ENCODE measurements at places on chromosomes 11 and 22.

DNA sequence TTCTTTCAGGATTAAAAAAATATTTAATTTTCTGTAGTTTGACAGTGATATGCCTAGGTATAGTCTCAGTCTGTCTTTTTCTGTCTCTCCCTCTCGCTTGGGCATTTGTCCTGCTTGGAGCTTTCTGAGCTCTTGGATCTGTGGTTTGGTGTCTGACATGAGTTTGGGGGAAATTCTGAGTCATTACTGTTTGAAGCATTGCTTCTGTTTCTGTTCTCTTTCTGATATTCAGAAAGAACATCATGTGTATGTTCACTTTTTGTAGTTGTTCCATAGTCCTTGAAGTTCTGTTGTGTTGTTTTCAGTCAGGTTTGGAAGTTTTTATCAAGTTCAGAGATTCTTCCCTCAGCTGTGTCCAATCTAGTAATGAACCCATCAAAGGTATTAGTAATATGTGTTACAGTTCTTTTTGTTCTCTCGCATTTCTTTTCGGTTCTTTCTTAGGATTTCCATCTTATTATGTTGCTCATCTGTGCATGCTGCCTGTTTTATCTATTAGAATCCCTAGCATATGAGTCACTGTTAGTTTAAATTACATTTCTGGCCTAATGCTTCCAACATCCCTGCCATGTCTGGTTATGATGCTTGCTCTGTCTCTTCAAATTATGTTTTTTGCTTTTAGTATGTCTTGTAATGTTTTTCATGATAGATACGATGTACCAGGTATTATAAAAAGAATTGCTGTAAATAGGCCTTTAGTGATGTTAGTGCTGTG lies 48.4 kb downstream of the DDX10 start:
- DNase-seq, result no peak

DNA sequence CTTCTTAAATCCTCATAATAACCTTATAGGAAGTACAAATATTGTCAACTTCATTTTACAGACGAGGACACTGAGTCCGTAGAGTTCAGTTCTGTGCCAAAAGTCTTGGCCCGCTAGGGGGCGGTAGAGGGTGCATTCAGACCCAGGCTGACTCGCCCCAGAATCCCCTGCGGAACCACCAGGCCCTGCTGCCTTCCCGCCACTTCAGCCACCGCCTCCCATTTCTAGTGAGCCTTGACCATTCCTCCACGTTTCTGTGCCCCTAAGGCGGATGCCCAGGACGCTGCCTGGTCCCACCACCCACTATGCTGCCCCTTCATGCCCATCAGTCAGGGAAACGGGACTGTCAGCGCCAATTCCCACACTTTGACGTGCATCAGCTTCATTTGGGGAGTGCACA lies 19.1 kb downstream of the SYT13 start:
- DNase-seq, result no peak

DNA sequence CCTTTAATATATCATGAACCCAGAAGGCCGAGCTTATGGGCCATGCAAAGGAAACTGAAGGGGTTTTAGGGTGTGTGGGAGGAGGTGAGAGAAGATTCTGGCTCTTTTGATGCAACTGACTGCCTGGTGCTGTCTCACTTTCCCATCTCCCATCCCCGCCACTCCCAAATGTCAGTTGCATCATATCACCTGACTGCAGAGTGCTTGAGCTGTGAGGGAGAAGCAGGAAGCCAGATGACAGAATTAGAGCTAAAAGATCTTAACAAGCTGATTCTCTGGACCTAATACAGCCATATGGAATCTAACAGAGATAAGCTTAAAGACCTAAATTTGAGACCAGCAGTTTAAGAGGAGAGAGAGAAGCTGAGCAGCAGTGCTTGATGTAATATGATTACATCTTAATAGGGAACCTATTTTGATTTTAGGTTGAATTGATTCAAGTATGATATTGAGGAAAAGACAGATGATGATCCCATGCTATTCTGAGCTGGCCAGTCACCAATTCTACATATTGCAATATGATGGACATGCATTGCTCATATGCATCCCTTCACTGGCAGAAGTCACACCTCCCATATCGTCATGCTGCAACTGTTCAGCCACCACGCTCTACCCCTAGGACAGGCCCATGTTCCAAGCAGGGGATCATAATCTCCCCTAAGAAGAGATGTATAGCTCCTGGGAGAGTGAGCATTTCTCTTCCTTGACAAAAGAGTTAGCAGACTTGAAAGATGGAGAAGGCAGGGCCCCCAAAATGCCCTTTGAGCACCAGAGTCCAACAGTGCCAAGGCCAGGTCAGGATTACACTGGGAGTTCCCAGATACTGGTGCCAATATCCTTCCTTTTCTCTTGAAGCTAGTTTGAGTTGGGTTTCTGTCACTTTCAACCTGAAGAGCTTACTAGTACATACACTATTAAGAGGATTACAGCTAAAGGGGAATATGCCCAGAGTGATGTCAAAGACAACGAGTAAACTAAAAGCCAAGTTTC lies 44.9 kb downstream of the PLEKHA7 start:
- DNase-seq, result no peak

DNA sequence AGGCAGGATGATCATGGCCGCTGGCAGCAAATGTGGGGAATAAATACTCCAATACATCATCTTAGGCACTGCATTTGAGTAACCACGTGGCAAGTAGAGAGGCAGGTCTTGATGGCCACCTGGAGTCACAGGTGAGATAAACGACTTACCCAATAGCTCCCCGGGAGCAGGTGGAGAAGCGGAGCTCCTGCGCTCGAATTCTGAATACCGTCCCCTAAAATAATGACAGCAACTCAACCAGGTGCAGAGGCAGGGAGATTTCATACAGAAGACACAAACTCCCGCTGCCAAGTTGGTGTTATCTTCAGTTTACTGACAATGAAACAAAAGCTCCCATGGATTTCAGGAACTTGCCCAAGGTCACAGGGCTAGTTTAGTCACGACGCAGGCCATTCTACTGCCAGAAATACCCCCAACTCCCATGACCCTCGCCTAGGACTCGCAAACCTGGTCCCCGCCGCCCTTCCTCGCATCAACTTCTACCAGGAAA lies 437 bp downstream of the SLC43A3 start:
- DNase-seq, result no peak

- DNase-seq, result peak; percentile 50
Measured at GRCh38 chr11:12066799-12067508, 43.4 kb upstream of the MICAL2 start.

- no peak for DNase-seq
Measured at GRCh38 chr11:2888266-2888968, 2.8 kb upstream of the CDKN1C start.

DNA sequence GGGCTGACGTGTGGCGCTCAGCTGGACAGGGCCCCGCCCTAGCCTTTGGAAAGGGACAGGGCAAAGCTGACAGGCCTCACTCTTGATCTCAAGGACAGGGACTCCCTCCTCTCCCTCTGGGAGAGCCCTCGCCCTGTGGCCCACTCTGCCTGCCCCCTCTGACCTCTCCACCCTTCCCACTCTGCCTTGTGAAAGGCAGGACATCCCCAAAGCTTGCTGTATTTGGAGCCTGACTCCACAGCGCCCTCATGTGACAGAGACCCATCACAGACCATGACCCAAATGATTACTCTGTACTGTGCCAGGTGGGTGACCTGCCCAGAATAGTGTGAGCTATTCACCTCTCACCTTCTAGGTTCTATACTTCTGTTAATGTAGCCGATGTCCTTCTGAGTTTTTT lies 18.8 kb downstream of the P2RY2 start:
- DNase-seq, result no peak

GRCh38 chr11:20470348-20470747 lies 82.8 kb downstream of the PRMT3 start:
- no peak for DNase-seq

DNA sequence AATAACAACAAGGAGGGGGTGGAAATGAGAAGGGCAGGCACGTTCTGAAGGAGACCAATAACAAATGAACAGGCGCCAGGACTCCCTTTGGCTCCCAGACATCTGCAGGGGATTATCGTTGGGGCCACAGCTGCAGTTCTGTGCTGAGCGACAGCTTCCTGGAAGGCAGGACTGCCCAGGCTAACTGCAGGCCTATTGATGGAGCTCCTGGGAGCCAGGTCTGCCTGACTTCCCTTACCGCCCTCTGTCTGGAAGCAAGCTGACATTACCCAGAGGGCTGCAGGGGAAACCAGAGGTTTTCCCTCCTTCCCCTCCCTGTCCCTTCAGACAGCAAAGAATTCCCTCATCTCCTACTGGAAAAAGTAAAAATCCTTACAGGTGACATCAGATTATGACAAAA lies 5.0 kb downstream of the DRD2 start:
- DNase-seq, result no peak

- no peak for DNase-seq
Measured at GRCh38 chr11:35419830-35420333, 524 bp upstream of the SLC1A2 start.

- DNase-seq, result no peak
Measured at GRCh38 chr11:35049859-35050531, 89.0 kb upstream of the CD44 start.

DNA sequence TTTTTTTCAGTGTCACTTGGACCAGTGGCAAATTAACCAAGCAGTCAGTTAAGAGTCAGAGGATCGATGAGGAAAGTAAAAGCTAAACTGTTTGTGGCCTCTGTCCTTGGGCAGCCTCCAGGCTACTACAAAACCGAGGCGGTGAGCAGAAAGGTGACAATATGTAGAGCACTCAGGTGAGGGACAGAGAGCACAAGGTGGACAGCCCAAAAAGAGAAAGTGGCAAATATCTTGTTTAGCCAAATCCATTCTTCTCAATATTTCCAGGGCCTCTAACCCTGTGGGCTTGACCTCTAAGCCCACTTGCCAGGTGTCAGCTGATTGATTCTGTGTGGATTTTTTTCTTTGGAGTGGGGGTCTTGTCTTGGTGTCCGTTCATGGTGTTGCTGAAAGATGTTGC lies 4202.2 kb upstream of the OR11H1 start:
- no peak for DNase-seq

DNA sequence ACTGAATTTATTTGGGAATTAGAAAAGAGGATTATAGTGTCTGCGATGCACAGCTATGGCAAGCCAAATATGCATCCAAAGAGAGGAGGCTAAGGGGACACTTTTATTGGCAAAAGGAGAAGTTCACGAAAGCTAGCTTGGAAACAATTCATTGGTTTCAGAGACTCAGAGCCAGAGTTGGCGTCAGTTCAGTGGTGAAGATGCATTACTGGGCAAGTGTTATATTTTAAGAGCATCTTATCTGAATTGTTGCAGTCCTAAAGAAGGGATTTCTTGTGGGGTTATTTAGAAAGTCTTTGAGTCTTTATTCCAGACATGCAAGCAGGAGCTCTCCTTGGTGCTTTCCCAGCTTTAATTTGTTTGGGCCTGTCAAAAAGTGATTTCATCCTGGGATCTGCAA lies 15.0 kb downstream of the CLDN5 start:
- no peak for DNase-seq

- DNase-seq, result no peak
Measured at GRCh38 chr11:59559886-59560285, 48.5 kb downstream of the OR4D9 start.

DNA sequence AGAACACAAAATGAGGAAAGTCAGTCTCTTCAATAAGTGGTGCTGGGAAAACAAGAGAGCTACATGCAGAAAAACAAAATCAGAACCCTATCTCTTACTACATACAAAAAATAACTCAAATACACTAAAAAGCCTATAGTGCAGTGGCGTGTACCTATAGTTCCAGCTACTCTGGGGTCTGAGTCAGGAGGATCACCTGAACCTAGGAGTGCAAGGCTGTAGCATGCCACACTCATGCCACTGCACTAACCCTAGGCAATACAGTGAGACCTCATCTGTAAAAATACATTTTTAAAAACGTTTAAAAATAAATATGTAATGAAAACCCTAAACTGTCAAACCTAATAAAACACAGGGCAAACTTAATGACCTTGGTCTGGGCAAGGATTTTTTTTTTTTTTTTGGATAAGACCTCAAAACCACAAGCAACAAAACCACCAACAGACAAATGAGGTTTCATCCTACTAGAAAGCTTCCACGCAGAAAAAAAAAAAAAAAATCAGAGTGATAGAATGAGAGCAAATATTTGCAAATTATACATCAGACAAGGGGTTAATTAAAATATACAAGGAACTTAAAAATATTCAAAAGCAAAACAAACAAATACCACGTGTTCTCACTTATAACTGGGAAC lies 35.2 kb downstream of the XKR3 start:
- no peak for DNase-seq

DNA sequence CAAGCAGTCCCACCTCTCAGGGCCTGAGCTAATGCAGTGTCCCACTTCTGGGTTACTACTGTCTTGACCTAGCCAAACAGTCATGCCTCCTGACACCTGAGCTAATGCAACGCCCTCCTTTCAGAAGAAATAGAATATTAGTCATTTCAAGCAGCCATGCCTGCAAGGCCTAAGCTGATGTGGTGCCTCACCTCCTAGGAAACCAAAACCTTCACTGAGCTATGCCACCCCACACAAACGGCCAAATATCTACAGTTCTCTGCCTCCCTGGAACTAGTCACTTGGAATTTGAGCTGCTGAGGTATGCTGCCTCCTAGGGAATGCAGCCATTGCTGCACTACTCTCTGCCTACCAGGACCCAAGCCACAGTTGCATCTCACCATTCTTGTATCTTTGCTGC lies 8.3 kb upstream of the MS4A6E start:
- no peak for DNase-seq

DNA sequence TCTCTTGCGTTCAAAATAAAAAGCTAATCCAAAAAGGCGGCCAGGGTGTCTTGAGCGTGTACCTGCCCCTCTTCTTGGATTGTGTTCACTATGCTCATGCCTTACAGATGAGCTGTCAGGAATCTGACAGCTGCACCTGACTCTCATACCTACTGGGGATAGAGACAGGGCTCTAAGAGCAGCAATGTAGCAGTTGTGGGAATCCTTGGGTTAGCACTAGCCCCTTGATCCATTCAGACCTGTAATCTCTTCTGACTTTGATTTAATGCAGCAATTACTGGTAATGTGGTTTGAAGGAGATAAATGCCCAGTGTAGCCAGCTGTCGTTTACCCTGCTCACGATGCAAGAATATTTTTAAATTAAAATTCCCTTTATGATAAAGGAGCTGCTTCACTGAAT lies 145.8 kb downstream of the APOL5 start:
- no peak for DNase-seq

DNA sequence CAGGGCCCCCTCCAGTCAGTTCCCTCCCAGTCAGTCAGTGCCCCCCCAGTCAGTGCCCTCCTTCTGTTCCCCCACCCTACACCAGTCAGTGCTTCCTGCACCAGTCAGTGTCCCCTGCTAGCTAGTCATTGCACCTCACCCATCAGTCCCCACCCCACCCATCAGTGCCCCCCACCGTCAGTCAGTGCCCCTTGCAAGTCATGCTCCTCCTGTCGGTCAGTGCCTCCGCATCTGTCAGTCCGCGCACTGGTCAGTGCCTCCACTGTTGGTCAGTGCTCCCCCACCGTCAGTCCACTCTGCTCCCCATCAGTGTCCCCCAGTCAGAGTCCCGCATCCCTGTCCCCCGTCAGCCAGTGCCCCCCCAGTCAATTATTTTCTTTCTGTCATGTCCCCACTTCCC lies 3.3 kb downstream of the PPP6R2 start:
- no peak for DNase-seq

- DNase-seq, result no peak
Measured at GRCh38 chr11:92313784-92314183, 89.2 kb downstream of the FAT3 start.

GRCh38 chr22:44802956-44803355 lies 50.6 kb downstream of the ARHGAP8 start:
- no peak for DNase-seq

- no peak for DNase-seq
Measured at GRCh38 chr11:63985812-63986155, 454 bp upstream of the OTUB1 start.

- DNase-seq, result no peak
Measured at GRCh38 chr11:80328774-80329173, 887.9 kb upstream of the TENM4 start.

GRCh38 chr22:26124991-26125725 lies 44.1 kb upstream of the SEZ6L start:
- no peak for DNase-seq

Measured in left renal cortex interstitium (tissue), 4 donors.